ENCODE measurements at places on chromosomes 12 and 14. TPM values are rescaled to one million over a fixed set of nuclear protein-coding genes. Genes with fewer than 3 reads are reported as not detected.

GRCh38 chr14:24403294-24403998 is 4.6 kb downstream of the NYNRIN start:
- DNase-seq = no peak

- no peak for DNase-seq
Observed at GRCh38 chr14:100076606-100077005, 11.4 kb downstream of the EVL start.

The CD163 gene
- 9.5 TPM for polyA plus RNA-seq

GRCh38 chr14:89418452-89418851 is 1.4 kb upstream of the FOXN3 start:
- DNase-seq = no peak

GRCh38 chr14:68596701-68597100 is 196.2 kb downstream of the ZFP36L1 start:
- DNase-seq = no peak

GRCh38 chr14:64388533-64389285 is 556 bp downstream of the MTHFD1 start:
- DNase-seq = peak; percentile 12

The NEMF gene
- polyA plus RNA-seq = 97.8 TPM

GRCh38 chr12:6424866-6425265 is 19.9 kb upstream of the CD27 start:
- no peak for DNase-seq

The NOXRED1 gene
- 4.0 TPM for polyA plus RNA-seq

DNA sequence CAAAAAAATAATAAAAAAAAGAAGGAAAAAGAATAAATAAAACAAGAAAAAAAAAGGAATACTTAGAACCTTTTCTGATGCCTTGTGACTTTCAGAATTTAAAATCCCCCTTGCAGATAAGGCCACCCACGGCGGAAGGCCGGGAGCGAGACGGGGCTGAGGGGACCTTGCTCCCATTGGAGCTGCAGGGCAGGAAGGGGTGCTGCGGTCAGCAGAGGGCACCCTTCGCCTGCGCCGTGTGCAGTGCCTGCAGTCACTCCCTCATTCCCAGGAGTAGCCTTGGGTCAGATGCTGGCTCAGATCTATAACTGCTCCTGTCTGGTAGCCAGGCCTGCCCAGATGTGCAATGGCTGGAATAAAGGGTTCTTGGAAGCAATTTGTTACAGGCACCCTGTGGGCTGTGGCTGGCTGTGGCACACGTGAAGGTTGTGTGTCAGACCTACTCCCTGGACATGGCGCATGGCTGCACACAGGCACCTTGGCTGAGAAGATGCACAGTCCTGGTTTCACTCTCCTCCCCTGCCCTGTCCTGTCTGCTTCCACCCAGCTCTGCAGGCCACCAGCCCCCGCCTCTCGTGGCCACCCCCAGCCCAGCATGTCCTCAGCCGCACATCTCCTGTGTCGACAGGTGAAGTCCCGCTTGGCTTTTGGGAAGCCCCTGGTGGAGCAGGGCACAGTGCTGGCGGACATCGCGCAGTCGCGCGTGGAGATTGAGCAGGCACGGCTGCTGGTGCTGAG is 13.4 kb upstream of the ALDH2 start:
- no peak for DNase-seq

- no peak for DNase-seq
Observed at GRCh38 chr12:89918172-89918846, 209.7 kb upstream of the ATP2B1 start.

DNA sequence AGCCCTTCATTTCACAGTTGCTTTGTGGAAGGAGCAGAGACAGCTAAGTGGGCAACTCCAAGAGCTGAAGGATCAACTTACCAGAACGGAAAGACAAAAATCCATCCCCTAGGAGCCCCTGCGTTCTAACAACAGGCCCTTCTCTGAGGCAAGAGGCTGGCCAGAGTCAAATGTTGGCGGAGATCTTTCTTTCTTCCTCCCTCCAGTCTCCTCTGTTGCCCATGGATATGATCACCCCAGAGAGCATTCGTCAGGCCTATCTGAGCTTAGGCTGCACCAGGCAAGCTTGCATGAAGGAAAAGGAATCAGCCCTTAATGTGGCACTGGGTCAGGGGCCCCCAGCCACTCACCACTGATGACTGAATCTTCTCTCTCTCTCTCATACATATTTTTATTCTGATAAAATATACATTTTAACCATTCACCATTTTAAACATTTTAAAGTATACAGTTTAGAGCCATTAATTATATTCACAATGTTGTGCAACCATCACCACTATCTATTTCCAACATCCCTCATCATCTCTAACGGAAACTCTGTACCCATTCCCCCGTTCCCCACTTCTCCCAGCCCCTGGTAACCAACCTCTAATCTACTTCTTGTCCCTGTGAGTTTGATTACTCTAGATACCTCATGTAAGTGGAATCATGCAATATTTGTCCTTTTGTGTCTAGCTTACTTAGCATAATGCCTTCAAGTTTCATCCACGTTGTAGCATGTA is 52.9 kb upstream of the CCND2 start:
- no peak for DNase-seq

DNA sequence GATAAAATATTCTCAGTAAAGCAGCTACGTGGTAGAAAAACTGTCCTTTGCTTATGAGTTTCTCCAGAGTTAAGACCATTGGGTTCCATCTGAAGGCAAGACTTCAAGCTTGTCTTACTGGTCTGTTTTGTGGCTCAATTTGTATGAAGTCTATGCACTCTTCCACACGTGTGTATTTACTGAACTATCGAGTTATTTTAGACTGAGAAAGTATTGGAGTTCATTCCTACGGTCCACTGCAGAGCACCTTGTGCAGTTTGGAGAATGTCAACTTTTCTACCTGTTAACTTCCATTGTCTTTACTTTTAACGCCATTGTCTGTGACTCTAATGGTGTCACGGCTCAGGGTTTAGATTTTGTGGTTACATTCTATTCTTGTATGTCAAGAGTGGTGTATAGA is 3.7 kb downstream of the HIF1A start:
- no peak for DNase-seq

The FOXN4 gene
- 2.9 TPM for polyA plus RNA-seq

GRCh38 chr14:96164861-96165490 is 39.7 kb upstream of the BDKRB2 start:
- DNase-seq = no peak

- DNase-seq = no peak
Observed at GRCh38 chr14:24381363-24382063, 13.5 kb downstream of the NFATC4 start.

- DNase-seq = no peak
Observed at GRCh38 chr12:28100717-28101116, 89.5 kb upstream of the CCDC91 start.

DNA sequence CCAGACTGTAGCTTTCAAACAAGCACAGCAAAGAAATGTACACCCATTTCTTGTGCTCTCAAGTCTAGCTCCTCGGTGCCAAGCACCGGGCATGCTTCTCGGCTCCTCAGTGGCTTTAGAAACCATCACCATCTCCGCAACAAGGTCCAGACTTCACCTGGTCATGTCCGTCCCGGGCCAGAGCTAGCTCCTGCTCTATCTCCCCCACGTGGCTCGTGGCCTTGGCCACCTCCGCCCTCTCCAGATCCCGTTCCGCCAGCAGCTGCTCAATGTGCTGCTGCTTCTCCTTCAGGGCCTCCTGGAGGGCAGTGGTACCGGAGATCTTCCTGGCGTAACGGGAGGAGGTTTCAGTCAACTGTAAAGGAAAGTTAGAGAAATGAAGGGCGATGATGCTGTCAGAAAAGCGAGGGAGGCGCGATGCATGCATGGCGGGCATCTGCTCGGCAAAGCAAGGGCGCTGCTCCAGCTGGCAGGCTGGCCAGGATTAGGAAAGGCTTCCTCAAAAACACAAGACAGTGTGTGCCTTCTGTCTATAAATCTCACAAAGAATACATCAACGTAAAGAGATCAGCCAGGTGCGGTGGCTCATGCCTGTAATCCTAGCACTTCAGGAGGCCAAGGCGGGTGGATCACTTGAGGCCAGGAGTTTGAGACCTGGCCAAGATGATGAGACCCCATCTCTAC is 67.4 kb downstream of the CLIP1 start:
- no peak for DNase-seq

The ACSS3 gene
- polyA plus RNA-seq = 27.4 TPM

DNA sequence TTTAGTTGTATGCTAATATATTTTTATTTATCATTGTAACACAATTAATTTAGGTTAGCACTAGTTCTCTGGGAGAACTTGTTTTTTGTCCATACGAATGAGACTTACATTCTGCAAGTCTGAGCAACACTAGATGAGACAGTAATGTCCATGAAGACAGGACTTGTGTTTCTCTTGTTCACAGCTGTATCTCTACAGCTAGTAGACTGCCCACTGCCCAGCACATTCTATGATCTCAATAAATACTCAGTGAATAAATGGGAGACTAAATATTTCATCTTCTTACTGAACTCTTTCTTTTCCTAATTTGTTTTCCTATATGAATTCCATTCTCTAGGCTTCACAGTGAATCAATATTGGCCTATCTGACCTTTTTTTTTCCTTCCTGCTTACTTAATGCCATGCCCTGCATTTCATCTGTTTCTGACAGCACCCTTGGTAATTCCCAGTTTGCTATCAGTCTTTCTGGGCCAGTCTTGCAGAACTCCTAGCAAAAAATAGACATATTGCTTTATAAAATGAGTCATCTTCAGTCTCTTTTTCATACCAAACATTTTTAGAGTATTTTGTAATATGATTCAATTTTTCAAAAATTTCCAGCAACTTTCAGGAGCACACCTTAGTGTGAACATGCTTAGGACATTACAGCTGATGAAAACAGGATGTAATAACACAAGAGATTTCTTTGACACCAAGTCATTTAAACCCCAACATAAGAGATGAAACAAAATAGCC is 185.5 kb upstream of the ATP2B1 start:
- no peak for DNase-seq

DNA sequence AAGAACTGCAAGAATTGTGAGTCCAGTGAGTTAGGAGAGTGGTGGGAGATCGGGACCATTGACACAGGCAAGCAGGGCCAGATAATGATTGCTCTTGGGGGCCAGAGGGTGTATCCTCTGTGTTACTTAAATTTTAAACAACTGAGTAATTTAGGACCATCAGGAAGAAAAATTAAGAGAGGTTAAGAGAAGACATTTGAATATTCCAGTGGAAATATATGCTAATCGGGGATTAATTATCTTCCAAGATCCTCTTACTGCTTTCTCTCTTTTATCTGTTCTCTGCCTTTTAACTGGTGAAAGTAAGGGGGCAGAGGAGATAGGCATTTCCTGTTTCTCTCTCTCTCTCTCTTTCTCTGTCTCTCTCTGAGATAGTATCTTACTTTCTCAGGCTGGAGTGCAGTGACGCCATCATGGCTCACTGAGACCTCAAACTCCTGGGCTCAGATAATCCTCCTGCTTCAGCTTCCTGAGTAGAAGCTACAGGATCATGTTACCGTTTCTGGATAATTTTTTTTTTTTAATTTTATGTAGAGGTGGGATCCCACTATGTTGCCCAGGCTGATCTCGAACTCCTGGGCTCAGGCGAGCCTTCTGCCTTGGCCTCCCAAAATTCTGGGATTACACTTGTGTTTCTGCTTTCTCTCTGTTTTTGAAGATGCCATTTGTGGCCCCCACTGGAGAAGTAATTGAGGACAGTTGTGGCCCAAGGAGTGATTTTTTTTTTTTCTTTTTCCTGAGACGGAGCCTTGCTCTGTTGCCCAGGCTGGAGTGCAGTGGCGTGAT is 85.1 kb downstream of the DIP2B start:
- no peak for DNase-seq

The GPR135 gene
- 7.4 TPM for polyA plus RNA-seq

DNA sequence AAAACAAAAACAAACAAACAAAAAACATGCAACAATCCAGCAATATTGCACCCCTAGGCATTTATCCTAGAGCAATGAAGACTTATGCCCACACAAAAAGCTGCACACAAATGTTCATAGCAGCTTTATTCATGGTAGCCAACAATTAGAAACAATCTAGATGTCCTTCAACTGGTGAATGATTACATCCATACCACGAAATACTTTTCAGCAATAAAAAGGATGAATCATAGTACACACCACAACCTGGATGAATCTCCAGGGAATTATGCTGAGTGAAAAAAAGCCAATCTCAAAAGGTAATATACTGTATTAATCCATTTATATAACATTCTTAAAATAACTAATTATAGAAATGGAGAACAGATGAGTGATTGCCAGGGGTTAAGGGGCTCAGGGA is 14.5 kb upstream of the GPR162 start:
- DNase-seq = no peak

DNA sequence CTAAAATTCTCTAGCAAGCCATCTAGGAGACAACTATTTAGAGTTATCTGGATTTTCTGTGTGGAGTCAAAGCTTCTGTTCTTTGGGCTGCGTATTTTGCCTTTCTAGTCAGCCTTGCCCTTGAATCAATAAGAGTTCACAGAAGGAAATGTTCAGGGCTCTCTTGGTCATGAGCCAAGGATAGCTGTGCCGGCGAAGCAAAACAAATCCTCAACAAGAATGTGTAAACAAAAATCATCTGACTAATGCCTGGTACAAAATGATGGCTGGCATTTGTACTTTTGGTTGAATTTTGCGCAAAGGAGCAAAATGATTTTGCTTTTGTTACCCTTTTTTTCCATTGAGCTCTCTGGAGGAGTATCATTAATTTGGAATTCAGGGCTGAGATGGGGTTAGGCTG is 171.1 kb downstream of the DACT1 start:
- no peak for DNase-seq

DNA sequence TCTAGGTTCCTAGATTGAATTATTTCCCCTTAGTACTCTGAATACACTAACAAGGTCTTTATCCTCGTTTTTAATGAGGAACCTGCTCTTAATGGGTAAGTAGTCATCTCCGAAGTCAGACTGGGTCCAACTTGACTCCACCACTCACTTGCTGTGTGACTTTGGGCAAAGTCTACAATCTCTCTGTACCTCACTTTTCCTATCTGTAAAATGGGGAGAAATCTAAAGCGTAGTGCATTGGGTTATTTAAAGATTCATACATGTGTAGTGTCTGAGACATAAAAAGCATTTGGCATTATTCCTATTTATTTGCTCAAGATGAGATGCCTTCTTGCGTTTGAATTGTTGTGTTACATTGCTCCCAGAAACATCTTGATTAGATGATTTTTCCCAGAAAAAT is 51.5 kb downstream of the GTF2A1 start:
- no peak for DNase-seq

The CYP46A1 gene
- polyA plus RNA-seq = 3.4 TPM

DNA sequence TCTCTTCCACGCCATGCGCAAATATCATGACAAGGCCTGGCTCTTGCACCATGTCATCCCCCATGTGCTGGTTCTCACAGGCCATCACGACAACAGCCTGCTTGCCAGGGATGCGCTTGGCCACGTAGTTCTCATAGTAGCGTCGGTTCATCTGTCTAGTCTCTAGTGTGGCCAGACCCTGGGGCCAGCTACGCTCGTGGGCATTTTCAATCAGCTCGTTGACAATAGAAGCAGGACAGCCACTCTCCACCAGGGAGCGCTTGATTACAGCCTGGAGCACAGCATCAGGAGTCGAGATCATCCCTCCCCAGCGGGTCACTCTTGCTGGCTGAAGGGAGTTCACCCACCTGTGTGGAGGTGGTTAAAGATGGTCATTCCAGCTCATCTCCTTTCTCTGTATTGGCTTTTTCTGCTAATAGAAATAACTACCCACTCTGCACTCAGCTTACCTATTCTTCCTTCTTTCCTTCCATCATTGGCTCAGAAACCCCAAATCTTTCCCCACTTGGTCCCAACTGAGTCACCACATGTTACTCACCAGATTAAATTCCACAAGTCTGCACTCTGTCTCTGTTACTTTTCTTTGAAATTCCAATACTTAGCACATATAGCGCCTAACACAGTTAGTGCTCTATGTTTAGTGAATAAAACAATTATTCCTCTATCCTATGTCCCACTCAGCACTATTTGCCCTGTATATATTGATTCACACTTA is 15.1 kb downstream of the RNF41 start:
- DNase-seq = no peak

Data from left kidney (tissue), 8 donors.